ENCODE measurements at places on chromosomes 6 and 20.

- DNase-seq, result no peak
Observed at GRCh38 chr20:25278636-25279361, 30.9 kb downstream of the PYGB start.

- no peak for DNase-seq
Observed at GRCh38 chr6:106972500-106972899, 2.0 kb downstream of the CD24 start.

DNA sequence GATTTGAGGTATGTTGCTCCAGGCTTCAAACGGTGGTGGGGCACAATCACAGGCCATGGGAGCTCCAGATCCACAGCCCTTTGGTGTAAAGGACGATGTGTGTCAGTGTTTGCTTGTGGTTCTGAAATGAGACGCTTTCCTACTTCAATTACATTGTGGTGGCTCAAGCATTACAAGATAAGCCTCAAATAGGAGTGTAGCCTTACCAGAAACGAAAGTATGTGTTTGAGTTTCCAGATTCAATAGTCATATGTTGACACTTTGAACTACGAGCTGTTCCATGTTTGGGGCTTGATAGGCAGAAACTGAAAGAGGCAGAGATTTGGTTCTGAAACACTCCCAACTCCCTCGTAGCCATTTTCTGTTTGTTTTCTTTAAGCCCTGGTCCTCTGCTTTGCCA, 187.1 kb downstream of the MYLK4 start:
- no peak for DNase-seq

GRCh38 chr6:151379933-151380847, 11.2 kb downstream of the ZBTB2 start:
- DNase-seq, result no peak

DNA sequence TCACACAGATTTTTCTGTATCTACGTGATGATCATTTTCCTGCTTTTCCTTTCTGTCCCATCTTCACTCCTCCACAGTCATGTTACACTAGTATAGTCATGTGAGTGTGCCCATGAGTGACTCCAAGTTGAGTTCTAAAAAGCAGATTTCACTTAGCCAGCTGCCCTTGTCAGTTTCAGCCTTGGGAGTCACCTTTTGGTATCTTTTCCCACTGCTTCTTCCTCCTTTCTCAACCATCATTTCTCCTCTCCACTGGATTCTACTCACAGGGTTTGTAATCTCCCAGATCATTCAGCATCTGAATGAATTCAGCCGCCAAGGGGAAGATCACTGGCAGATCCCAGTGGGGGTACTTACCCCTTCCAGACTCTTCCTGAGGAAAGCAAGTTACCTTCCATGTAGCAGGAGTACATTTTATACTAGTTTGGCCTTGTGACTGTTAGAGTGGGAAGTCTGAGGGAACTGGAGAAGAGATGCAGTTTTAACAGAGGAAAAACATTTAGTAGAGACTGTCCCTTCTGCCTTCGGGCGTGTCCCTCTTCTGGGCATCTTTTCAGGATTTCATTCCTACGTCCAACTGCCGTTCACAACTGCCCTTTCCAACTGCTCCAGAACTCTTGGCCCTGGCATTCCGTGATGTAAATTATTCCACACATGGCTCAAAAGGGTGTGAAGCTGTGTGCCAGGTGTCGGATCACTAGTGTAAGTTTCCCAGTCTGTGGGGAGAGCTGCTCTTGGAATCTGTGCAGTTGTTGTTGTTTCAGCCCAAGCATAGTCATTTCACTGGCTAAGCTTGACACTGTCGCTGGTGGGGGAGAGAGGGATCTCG, 38.9 kb downstream of the BICRAL start:
- DNase-seq, result no peak

- no peak for DNase-seq
Observed at GRCh38 chr6:6246544-6246943, 73.9 kb downstream of the F13A1 start.

GRCh38 chr20:24585796-24586522, 116.5 kb downstream of the SYNDIG1 start:
- no peak for DNase-seq
